ENCODE measurements at places on chromosomes 3 and 15. TPM values are rescaled to one million over a fixed set of nuclear protein-coding genes. Genes with fewer than 3 reads are reported as not detected.

SPINK8 gene
- total RNA-seq: not detected

GRCh38 chr3:23395115-23395514 lies 192.0 kb downstream of the UBE2E2 start:
- DNase-seq: no peak

- no peak for DNase-seq
Observed at GRCh38 chr3:42906070-42906847, at the start of gene ZNF662. Gene ZNF662 (plus strand): TSS chr3:42906142. CDS start chr3:42908115, 1,973 bp downstream.

DNA sequence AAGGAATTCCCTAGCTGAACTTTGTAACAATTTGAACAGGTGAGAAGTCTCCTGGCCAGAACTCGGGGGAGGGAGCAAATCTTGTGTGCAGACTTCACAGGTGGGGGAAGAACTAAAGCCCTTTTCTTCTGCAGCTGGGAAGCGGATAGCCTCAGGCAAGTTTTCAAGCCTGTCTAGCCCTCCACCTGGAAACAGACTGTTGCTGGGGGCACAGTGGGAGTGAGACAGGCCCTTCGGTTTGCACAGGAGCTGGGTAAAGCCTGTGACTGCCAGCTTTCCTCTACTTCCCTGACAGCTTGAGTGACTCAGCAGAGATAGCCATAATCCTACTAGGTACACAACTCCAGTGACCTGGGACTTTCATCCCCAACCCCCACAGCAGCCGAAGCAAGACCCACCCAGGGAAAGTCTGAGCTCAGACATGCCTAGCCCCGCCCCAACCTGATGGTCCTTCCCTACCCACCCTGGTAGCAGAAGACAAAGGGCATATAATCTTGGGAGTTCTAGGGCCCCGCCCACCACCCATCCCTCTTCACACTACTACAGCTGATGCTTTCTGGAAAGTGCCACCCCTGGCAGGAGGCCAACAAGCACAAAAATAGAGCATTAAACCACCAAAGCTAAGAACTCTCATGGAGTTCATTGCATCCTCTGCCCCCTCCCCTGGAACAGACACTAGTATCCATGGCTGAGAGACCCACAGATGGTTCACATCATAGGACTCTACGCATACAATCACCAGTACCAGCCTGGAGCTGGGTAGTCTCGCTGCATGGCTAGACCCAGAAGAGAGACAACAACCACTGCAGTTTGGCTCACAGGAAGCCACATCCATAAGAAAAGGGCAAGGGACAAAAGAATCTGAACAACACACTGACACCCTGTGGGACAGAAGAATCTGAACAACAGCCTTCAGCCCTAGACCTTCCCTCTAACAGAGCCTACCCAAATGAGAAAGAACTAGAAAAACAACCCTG lies 479.0 kb downstream of the RAP2B start:
- no peak for DNase-seq

GOLGA8H gene
- 0.32 TPM for total RNA-seq

GRCh38 chr3:14672588-14672987 lies 2.4 kb upstream of the C3orf20 start:
- DNase-seq: no peak

GRCh38 chr15:79373728-79374127 lies 58.4 kb upstream of the MINAR1 start:
- DNase-seq: no peak

- no peak for DNase-seq
Observed at GRCh38 chr3:46090161-46090591, 62.9 kb upstream of the XCR1 start.

ICE2 gene
- 28.2 TPM for total RNA-seq
